Activated effector memory CD4-positive, alpha-beta T cell treated with Interleukin-2 at 50 U/mL for 16 hours (primary cell): ENCODE measurements at places on chromosomes 13 and 19.

DNA sequence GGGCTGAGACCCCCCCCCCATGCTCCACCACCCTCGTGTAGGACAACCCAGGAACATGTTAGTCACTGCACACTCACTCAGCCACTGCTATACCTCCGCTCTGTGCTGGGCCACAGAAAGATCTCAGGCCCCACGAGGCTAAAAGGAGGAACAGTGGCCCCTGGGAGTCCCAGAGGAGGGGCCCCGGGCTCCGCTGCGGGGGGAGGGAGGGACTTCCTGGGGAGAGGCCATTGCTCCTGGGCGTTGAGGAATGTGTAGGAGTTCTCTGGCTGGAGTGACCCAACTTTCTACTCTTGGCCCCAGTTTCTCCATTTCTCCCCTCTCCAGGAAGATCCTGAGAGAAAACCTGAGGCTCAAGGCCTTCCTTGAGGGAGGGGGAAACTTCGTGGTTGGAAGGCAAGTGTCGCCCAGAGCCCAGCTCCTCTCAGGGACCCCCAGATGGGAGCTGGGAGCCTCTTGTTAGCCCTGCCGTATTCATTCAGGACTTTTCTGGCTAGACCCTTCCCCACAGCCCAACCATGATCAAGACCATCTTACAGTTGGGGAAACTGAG lies 13.6 kb downstream of the ONECUT3 start:
- no peak for DNase-seq

DNA sequence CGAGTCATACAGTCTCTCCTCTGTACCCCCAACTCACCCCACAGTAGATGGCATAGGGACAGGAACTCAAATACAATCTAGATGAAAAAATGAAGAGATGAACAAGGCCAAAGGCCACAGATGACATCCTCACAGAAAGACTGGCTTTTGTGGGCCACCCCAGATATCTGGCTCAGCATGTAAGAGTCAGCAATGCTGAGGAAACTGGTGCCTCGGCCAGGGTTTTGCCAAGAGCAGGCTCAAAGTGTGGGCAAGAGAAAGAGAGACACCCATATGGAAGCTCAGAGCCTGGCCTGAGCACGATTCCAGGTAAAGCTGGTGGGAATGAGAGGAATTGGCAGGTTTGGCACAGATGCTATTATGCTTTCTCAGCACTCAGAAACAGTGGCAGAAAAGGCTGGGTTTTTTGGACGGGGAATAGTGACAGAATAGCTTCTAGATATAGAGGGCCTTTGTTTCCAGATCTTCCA lies 460.6 kb downstream of the FOXO1 start:
- DNase-seq = no peak

- DNase-seq = no peak
These were observed 148.1 kb downstream of the NHLRC3 start for GRCh38 chr13:39186205-39186875.

GRCh38 chr19:17311455-17312188 lies 2.3 kb downstream of the DDA1 start:
- no peak for DNase-seq

- DNase-seq = no peak
These were observed 173.8 kb downstream of the KATNAL1 start for GRCh38 chr13:30133554-30133912.

DNA sequence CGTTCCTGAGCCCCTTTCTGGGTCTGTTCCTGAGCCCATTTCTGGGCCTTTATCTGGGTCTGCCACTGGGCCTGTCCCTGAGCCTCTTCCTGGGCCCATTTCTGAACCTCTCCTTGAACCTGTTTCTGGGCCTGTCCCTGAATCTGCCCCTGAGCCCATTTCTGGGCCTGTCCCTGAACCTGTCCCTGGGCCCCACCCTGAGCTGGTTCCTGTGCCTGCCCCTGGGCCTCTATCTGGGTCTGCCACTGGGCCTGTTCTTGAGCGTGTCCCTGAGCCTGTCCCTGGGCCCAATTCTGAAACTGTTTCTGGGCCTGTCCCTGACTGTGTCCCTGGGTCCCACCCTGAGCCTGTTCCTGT lies 40.4 kb upstream of the GRTP1 start:
- no peak for DNase-seq

DNA sequence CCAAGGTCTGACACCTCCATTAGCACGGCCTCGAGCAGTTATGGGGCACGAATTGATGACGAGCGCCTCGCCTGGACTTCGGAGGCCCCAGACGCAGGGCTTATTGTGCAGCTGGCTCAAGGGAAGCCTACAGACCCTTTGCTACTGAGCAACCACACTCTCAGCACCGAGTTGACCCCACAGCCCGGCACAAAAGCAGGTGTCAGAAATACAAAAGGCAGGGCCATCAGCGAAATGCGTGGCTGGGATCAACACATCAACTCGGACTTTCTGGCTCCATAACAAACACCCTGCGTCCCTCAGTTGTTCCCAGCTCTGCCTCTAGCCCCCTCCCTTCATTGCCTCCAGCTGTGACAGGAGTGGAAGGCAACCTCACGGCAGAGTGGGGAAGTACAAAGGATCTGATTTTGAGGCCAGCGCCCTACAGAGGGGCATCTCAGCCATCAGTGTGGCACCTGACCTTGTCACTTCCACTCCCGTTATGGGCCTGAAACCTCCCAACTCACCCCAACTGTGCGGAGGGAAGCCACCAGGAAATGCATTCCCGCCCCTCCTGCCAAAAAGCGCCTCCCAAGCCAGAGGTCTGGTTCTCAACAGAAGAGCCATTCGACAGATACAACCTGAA lies 18.0 kb downstream of the PEPD start:
- DNase-seq = no peak

GRCh38 chr13:37597477-37598025 lies 1.0 kb downstream of the POSTN start:
- DNase-seq = no peak
